ENCODE measurements at places on chromosomes 12 and 14. TPM values are rescaled to one million over a fixed set of nuclear protein-coding genes. Genes with fewer than 3 reads are reported as not detected.

DNA sequence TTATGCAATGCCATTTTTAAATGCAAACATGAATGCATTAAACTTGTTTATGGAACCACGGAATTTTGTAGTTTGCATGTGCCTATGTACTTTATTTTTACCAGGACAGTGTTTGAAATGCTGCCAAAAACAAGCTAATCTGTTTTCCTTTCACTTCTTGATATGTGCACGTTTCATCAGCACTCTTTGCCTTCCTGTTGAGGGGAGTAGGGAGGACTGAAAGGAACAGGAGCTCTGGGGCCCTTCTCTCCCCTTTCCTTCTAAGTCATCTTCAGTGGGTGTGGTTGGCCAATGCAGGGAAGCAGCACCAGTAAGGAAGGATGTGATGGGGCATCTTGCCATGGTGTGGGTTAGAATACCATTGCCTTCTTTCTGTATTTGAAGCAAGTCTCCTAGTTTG is 12.1 kb upstream of the PPP4R4 start:
- DNase-seq = no peak
- H3K27ac ChIP-seq = no peak overlapping the region
- peaks cover 19% of the 10 kb centered on the region for H3K27me3 ChIP-seq

DNA sequence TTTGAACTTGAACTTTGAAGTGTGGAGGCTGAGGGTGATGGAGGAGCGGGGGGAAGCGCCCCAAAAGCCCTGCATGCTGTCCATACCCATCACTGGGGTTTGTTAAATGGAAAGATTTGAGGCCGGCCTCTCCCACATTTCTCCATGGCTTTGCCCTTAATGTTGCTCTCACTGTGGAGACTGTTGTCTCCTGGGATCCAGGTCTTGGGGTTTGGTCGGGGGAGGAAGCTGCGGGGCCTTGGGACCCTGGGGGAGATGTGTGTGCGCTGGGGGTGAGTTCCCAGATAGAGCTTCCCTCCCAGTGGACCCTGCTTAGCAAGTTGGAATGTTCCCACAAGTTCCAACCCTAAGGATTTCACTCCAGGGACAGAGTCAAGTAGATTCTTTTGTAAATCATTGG is 28.0 kb upstream of the LRTM2 start:
- H3K4me3 ChIP-seq = no peak overlapping the region
- H3K27ac ChIP-seq = no peak overlapping the region
- H3K4me1 ChIP-seq = no peaks in the 10 kb centered on the region

DNA sequence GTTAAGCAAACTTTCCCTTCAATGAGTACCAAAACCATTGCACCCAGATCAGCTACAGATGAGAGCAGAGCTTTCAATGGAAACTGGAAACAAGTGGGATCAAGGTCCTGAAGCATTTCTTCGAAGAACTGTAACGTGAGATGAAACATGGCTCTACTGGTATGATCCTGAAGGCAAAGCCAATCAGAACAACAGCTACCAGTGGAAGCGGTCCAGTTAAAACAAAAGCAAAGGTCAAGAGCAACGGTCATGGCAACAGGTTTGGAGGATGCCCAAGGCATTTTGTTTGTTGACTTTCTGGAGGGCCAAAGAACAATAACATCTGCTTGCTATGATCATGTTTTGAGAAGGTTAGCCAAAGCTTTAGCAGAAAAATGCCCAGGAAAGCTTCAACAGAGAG is 137.9 kb upstream of the CPSF6 start:
- H3K4me3 ChIP-seq = no peak overlapping the region
- H3K36me3 ChIP-seq = no peaks in the 10 kb centered on the region
- H3K27me3 ChIP-seq = no peaks in the 10 kb centered on the region
- no peak overlapping the region for H3K27ac ChIP-seq

GRCh38 chr12:49031573-49032161 is 13.1 kb upstream of the PRKAG1 start:
- H3K27me3 ChIP-seq = no peaks in the 10 kb centered on the region
- no peak overlapping the region for H3K27ac ChIP-seq
- no peak overlapping the region for H3K4me3 ChIP-seq
- H3K4me1 ChIP-seq = no peaks in the 10 kb centered on the region
- H3K36me3 ChIP-seq = peaks cover 34% of the 10 kb centered on the region

The MFAP5 gene
- 33.3 TPM for total RNA-seq

- no peak overlapping the region for H3K27ac ChIP-seq
- no peaks in the 10 kb centered on the region for H3K4me1 ChIP-seq
- H3K36me3 ChIP-seq = no peaks in the 10 kb centered on the region
- no peak for DNase-seq
- no peak overlapping the region for H3K4me3 ChIP-seq
- H3K27me3 ChIP-seq = no peaks in the 10 kb centered on the region
Observed at GRCh38 chr12:128069359-128069997, 197.5 kb upstream of the TMEM132C start.

GRCh38 chr14:30906752-30907658 is 32.6 kb downstream of the COCH start:
- peaks cover 30% of the 10 kb centered on the region for H3K36me3 ChIP-seq
- H3K4me3 ChIP-seq = no peak overlapping the region
- no peaks in the 10 kb centered on the region for H3K27me3 ChIP-seq

The LGALS3 gene
- 249 TPM for total RNA-seq

DNA sequence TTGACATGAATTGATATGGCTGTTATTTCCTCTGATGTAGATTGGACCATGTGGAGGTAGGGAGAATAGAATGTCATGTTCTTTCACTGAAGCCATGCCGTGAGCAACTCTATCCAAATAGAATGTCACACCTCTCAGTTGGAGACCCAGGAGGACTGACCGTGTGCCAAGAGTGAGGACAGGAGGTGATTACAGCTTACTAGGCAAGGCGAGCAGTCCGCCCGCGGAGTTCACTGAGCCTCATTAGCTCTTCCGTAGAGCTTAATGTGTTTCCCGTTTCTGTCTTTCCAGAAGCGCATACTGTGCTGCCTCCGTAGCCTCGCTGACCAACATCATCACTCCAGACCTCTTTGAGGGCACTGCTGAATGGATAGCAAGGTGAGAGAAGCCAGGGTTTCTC is 45.6 kb downstream of the FNTB start:
- no peak overlapping the region for H3K27ac ChIP-seq
- DNase-seq = no peak
- H3K27me3 ChIP-seq = no peaks in the 10 kb centered on the region

GRCh38 chr14:67986131-67986841 is 166.7 kb downstream of the RAD51B start:
- H3K27me3 ChIP-seq = no peaks in the 10 kb centered on the region
- no peak for DNase-seq
- no peaks in the 10 kb centered on the region for H3K4me1 ChIP-seq
- H3K36me3 ChIP-seq = no peaks in the 10 kb centered on the region
- no peak overlapping the region for H3K27ac ChIP-seq
- no peak overlapping the region for H3K4me3 ChIP-seq

DNA sequence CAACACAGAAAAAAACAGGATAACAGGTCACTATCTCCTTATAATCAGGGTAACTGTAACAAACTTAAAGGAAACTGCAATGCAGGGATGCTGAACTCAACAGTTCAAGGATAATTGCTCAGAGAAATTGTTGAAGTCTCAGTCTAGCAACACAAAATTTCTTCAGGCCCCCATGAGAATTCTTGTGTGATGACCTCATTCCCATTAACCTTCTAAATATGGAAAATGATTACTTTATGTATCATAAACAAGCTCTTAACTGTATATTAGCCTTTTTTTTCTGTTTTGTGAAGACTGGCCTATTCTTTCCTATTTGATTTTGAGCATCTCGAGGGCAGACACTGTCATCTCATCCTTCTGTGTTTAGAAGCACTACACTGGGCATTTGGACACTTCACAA is 47.1 kb downstream of the IGF1 start:
- no peaks in the 10 kb centered on the region for H3K36me3 ChIP-seq
- H3K4me1 ChIP-seq = no peaks in the 10 kb centered on the region
- no peak overlapping the region for H3K4me3 ChIP-seq

- H3K27me3 ChIP-seq = no peaks in the 10 kb centered on the region
- no peaks in the 10 kb centered on the region for H3K4me1 ChIP-seq
- no peak overlapping the region for H3K27ac ChIP-seq
- DNase-seq = no peak
- H3K4me3 ChIP-seq = no peak overlapping the region
- no peaks in the 10 kb centered on the region for H3K36me3 ChIP-seq
Observed at GRCh38 chr12:23472329-23472971, 477.0 kb downstream of the SOX5 start.

- H3K36me3 ChIP-seq = no peaks in the 10 kb centered on the region
- H3K4me1 ChIP-seq = no peaks in the 10 kb centered on the region
- H3K27me3 ChIP-seq = no peaks in the 10 kb centered on the region
- H3K4me3 ChIP-seq = no peak overlapping the region
- H3K27ac ChIP-seq = no peak overlapping the region
Observed at GRCh38 chr14:72291908-72292688, 359.9 kb downstream of the RGS6 start.

GRCh38 chr14:34538871-34539406 is 562 bp downstream of the EAPP start:
- H3K27me3 ChIP-seq = no peaks in the 10 kb centered on the region
- peak overlapping the region; percentile 92 for H3K4me3 ChIP-seq
- H3K27ac ChIP-seq = peak overlapping the region; percentile 98

The LRIG3 gene
- total RNA-seq = 186 TPM

DNA sequence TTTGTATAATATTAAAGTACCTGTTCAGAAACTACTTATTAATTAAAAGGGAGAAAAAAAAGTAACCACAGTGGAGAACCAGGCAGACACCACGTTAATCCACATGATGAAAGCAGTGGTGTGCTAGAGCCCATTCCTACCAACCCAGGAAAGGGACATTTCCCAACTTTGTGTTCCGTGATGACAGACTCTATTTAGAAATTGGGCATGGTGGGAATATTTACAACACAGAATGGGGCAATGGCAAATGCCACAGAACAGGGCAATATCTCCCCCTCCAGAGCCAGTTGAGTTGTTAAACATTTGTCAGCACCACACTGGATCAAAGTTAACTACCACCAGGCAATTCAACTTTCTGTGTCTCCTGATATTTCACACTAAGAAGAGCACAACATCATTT is 1.2 kb upstream of the HIGD1C start:
- no peaks in the 10 kb centered on the region for H3K27me3 ChIP-seq
- no peaks in the 10 kb centered on the region for H3K36me3 ChIP-seq
- H3K4me3 ChIP-seq = no peak overlapping the region
- DNase-seq = no peak
- H3K4me1 ChIP-seq = no peaks in the 10 kb centered on the region

DNA sequence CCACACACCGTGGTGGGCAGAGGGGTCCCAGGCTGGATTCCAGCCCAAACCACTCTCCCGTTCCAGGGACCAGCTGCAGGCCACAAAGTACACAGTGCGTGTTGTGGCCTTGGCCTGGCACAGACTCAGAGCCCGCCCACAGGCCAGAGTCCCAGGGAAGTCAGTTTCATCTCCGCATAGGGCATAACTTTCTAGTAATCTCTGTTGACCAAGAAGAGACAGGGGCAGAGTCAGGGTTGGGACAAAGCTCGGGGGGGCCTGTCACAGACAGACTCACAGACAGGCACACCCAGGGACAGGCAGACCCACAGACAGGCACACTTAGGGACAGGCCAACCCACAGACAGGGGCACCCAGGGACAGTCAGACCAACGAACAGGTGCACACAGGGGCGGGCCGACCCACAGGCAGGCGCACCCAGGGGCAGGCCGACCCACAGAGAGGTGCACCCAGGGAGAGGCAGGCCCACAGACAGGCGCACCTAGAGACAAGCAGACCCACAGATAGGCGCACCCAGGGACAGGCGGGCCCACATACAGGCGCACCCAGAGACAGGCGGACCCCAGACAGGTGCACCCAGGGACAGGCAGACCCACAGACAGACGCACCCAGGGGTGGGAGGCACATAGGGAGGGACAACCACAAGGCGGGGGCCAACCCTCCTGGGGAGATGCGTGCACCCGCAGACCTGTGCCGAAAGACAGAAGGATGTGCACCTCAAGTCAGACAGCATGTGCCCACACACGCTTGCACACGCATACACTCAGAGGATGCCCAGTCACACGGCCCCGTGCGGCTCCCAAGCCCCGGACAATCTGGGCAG is 323.3 kb upstream of the RTL1 start:
- no peak overlapping the region for H3K4me3 ChIP-seq
- H3K4me1 ChIP-seq = no peaks in the 10 kb centered on the region
- DNase-seq = no peak
- H3K36me3 ChIP-seq = no peaks in the 10 kb centered on the region
- no peak overlapping the region for H3K27ac ChIP-seq

GRCh38 chr14:88289234-88289633 is 33.8 kb downstream of the KCNK10 start:
- H3K4me3 ChIP-seq = no peak overlapping the region
- H3K27ac ChIP-seq = no peak overlapping the region
- H3K27me3 ChIP-seq = no peaks in the 10 kb centered on the region
- no peaks in the 10 kb centered on the region for H3K36me3 ChIP-seq
- no peaks in the 10 kb centered on the region for H3K4me1 ChIP-seq

DNA sequence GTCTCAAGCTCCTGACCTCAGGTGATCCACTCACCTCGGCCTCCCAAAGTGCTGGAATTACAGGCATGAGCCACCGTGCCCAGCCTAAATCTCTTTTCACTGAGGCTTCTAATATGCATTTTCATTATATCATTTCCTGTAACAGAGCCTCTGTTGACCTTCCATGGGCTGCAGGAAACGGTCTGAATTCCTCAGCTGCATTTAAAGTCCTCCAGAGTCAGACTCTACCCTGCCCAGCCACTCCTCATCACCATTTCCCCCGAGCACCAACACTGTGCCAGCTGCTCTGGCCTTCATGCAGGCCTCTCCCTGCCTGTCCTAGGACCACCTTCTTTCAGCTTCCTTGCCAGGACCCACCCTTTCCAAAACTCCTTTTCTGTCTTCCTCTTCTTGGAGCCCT is 9.8 kb upstream of the NFKBIA start:
- DNase-seq = no peak
- H3K4me3 ChIP-seq = no peak overlapping the region
- H3K27me3 ChIP-seq = no peaks in the 10 kb centered on the region
- no peaks in the 10 kb centered on the region for H3K36me3 ChIP-seq
- H3K4me1 ChIP-seq = no peaks in the 10 kb centered on the region

DNA sequence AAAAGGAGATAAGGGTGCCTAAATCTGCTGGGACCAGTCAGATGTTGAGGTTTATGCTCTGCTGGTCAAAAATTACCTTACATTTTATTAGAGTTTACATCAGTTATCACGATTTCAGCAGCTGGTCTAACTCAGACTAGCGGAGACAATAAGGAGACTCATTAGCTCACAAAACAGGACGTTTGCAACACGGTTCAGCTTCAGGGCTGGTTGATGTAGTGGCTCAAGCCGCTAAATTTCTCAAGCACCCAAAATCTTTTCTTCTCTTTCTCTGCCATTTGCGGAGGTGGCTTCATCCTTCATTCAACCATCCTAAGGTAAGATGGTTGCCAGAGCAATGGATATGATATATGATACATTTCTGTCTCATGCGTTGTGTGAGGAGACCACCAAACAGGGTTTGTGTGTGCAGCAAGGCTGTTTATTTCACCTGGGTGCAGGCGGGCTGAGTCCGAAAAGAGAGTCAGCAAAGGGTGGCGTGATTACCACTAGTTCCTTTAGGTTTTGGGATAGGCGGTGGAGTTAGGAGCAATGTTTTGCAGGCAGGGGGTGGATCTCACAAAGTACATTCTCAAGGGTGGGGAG is 30.3 kb upstream of the CLIP1 start:
- H3K36me3 ChIP-seq = no peaks in the 10 kb centered on the region
- H3K27ac ChIP-seq = no peak overlapping the region
- peak; percentile 37 for DNase-seq
- no peaks in the 10 kb centered on the region for H3K4me1 ChIP-seq
- no peaks in the 10 kb centered on the region for H3K27me3 ChIP-seq
- no peak overlapping the region for H3K4me3 ChIP-seq

The PKP2 gene
- total RNA-seq = 1.2 TPM

GRCh38 chr14:89292579-89293313 is 124.3 kb downstream of the FOXN3 start:
- H3K4me3 ChIP-seq = no peak overlapping the region
- H3K27ac ChIP-seq = no peak overlapping the region
- H3K27me3 ChIP-seq = no peaks in the 10 kb centered on the region
- DNase-seq = no peak
